Activated effector memory CD4-positive, alpha-beta T cell treated with anti-CD3 and anti-CD28 coated beads, Interleukin-2, amount 50 U/mL, for 16 hours (primary cell): ENCODE measurements at places on chromosomes 4 and X.
A peak's percentile ranks its signal among the peaks of the same experiment; 100 is the strongest.

DNA sequence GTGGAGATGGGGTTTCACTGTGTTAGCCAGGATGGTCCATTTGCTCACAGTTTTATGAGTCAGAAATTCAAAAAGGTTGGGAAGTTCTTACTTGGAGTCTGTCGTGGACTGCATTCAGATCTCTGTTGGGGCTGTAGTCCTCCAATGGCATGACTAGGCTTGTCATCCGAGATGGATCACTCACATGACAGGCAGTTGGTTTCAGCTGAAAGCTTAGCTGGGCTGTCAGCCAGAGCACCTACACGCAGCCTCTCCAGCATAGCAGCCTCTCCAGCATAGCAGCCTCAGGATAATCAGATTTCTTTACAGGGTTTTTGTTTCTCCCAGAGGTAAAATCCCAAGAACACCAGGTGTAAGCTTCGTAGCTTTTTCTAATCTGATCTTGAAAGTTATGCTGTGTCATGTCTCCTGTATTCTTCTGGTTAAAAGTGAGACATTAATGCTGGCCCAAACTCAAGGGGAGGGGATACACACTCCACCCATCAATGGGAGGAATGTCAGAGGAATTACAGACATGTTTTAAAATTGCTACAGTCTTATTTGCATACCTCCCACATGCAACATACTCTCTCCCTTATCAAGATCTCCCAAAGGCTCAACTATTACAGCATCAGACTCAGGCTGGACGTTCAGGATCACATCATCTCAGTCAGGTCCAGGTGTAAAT, 31.6 kb upstream of the SOD3 start:
- no peak for DNase-seq

DNA sequence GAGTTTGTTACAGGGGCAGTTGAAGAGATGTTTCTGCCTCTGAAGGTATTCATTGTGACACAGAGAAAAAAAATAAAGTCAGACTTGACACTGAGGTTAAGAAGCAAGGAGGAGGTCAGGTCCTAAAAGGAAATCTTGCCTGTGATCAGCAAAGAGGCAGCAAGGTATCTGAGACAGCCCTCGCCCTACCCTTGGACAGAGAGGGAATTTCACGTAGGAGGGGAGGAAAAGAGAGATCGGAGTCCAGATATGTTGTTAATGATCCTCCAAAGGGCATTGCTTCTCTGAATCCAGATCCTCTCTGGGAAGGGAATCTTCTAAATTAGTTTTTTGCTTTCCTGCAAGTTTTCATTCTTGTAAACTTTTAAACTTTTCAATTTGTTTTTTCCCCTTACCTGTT, 15.3 kb upstream of the PRR27 start:
- DNase-seq, result no peak

- no peak for DNase-seq
These were observed 7.3 kb downstream of the REPS2 start for GRCh38 chrX:16953606-16954211.

DNA sequence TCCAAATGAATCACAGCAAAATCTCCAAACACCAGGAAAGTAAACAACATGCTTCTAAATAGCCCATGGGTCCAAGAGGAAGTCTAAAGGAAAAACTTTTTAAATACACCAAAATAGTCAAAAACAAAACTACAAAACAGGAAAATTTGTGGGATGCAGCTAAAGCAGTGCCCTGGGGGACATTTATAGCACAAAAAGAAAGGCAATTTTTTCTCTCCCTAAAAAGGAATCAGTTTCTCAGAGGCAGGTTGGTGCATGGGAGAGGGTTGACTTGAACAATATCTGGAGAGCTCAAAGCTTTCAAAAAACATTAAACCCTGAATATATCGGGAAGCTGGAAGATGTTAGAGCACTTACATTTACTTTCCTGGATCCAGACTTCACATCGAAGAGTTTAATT, 15.7 kb upstream of the DUSP9 start:
- no peak for DNase-seq

GRCh38 chr4:96183611-96184010, 343.7 kb downstream of the PDHA2 start:
- DNase-seq, result no peak

DNA sequence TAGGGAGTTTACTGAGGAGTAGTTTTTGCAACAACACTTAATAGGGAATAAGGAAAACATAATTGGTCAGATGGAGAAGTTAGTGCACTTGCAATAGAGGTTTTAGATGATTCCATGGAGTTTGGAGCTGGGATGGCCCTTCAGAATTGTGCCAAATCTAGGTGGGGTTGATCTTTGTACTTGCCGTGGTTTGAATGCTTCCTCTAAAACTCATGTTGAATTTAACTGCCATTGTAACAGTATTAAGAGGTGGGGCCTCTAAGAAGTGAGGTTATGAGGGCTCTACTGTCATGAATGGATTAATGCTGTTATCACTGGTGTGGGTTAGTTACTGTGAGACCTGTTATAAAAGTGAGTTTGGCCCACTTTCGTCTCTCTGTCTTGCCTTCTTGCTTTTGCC, 94.4 kb upstream of the BOD1L1 start:
- no peak for DNase-seq

- no peak for DNase-seq
These were observed 32.0 kb upstream of the SMIM10L2A start for GRCh38 chrX:135389717-135390116.

DNA sequence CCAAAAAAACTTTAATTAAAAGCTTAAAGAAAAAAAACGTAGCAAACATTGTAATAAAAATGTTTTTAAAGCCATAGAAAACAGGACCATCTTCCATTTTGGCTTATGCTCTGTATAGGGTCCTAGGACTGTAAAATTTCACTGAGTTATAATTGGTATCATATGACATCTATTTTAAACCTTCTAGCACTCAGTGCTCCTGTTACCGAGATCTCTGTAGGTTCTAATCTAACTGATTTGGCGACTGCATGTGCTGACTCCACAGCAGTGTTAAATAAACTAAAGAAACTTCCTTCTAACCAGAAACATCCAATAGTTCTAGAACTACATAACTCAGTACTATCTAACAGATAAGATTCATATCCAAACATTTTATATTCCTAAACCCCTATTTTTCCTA, at the start of gene ASB11:
Gene ASB11, minus strand, starts transcription at position 132 of the 400 bp plus-strand sequence. Its CDS starts 35 bp downstream, at position 97.
- no peak for DNase-seq

GRCh38 chrX:8189096-8189830, 18.2 kb upstream of the VCX2 start:
- no peak for DNase-seq

- no peak for DNase-seq
These were observed 39.8 kb downstream of the CXCL1 start for GRCh38 chr4:73908965-73909364.

DNA sequence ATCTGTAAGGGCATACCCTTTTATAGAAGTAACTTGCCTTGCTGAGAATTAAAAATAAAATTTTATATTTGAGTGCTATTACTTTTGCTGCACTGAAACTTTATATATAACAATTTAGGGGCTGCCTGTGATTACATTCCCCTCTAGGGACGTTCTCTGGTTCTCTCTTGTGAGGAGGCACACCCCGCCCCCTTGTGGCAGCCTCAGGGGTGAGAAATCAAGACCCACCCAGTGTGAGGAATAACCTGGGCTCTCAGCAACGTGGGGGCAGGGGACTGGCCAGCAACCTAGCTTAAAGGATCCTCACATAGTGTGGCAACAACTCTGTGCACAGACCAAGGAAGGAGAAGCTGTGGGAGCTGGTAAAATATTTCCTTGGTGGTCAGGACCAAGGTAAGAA, 43.7 kb downstream of the MAGEA9 start:
- peak; percentile 76 for DNase-seq

- no peak for DNase-seq
These were observed 122.5 kb downstream of the NFKB1 start for GRCh38 chr4:102623622-102624021.

DNA sequence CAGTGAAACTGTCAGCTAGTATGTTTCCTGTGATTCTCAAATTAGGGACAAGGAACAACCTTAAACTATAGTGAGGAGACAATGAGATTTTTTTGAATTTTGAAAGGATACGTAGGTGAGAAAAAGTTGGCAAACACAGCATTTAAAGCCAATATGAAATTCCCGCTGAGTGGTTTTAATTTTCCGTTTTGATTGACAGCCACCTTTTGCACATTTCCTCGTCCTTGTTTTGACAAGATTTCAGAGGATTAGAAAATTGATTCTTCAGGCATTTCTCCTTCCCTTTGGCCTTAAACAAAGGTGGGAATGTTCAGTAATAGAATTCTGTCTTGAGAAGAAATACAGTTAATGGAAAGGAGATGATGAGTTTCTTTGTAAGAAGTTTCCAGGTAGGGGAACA, 52.2 kb downstream of the RAPGEF2 start:
- DNase-seq, result no peak

- no peak for DNase-seq
These were observed 201.9 kb upstream of the AGTR2 start for GRCh38 chrX:115968436-115969252.

DNA sequence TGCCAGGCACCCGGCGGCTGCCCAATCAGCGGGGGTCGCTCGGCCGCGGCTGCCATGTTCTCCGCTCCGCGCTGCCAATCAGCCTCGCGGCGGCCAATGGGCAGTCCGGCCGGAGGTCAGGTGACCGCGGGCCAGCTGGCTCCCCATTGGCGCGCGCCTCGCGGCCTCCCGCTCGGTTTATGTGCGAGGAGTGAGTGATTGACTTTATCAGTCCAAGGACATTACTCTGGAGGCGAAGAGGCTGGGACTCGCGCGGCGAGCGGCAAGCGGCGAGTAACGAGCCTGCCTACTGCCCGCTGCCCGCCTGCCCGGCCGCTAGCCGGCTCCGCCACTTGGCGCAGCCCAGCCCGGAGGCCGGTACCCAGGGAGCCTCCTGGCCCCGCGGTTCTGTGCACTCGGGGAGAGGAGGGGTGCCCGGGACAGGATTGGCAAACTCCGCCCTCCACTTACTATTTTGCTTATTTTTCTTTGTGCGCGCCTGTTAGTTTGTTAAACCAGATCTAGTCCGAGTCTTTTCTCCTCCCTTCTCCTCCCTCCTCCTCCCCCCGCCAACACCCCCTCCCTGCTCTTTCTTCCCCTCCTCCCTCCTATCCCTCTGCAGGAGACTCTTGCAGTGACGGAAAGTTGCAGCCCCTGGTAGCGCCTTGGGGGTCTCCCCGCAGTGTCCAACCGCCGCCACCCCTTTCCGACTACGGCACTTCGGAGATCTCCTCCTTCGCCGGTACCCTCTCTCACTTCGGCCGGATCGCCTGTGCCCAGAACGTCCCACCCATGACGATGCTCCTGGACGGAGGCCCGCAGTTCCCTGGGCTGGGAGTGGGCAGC, at the start of gene ZIC3:
Gene ZIC3, plus strand, starts transcription at position 207 of the 825 bp plus-strand sequence. Its CDS starts 565 bp downstream, at position 772.
- DNase-seq, result no peak

GRCh38 chr4:159048166-159048886, 54.6 kb upstream of the RAPGEF2 start:
- no peak for DNase-seq
